ENCODE measurements at places on chromosomes 11 and 22. TPM values are rescaled to one million over a fixed set of nuclear protein-coding genes. Genes with fewer than 3 reads are reported as not detected.

- peak; percentile 64 for DNase-seq
- H3K27me3 ChIP-seq: no peaks in the 10 kb centered on the region
- no peaks in the 10 kb centered on the region for H3K36me3 ChIP-seq
- H3K4me1 ChIP-seq: peaks cover 18% of the 10 kb centered on the region
Observed at GRCh38 chr22:38214302-38215056, 12.7 kb downstream of the MAFF start.

DNA sequence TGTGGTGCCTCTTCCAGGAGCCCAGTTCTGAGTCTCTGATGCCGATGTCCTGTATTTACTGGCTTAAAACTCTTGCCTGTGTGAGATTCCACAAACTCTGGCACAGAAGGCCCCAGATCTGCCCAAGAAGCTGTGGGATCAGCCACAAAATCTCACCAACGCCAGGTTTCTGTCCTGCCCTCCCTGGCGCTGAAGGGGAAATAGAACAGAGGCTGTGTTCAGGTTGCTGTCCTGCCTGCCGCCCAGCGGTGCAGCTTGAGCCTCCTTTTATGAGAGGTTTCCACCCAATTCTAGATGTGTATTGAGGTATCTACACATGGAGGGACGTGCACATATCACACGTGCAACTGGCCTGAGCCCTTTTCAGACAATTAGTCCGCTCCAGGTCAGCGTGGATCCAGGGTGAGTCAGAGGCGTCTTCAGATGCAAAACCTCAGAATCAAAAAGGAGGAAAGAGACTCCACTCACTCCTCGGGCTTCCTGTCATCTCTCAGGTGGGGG lies 2.2 kb downstream of the TMEM80 start:
- no peak overlapping the region for H3K4me3 ChIP-seq
- peaks cover 4% of the 10 kb centered on the region for H3K36me3 ChIP-seq
- H3K4me1 ChIP-seq: peaks cover 10% of the 10 kb centered on the region
- peak overlapping the region; percentile 42 for H3K27ac ChIP-seq

DNA sequence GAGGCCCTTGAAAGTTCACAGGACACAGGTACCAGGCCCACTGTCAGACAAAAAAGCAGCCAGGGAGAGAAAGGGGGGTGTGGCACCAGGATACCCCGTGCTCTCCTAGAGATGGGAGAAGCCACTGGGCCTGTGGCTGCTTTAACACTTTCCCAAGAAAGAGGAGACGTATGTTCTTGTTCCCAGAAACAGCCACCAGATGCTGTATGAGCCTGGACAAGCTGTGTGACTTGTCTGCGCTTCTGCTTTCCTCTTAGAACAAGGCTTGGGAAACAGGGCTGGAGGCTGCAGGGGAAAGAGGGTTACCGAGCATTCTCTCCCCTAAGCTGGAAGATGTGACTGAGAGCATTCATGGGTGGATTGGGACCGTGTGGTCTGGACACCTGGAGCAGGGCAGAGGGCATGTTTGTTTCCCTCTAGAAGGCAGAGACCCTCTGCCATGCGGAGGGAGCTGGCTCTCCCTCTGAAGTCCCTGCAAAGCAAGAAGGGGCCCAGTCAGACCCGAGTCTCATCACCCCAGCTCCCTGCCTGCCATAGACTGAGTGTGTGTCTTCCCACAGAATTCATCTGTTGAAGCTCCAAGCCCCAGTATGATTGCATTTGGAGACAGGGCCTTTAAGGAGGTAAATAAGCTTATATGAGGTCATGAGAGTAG lies 74.1 kb downstream of the TRIM29 start:
- no peak overlapping the region for H3K27ac ChIP-seq
- H3K4me3 ChIP-seq: no peak overlapping the region
- H3K27me3 ChIP-seq: no peaks in the 10 kb centered on the region

Gene OOSP2
- total RNA-seq: not detected

GRCh38 chr11:61699737-61700160 lies 19.6 kb downstream of the DAGLA start:
- no peaks in the 10 kb centered on the region for H3K27me3 ChIP-seq
- DNase-seq: peak; percentile 81
- peaks cover 64% of the 10 kb centered on the region for H3K4me1 ChIP-seq

Gene FBLN1
- total RNA-seq: 20.6 TPM

Gene KRTAP5-9
- total RNA-seq: 0.14 TPM

GRCh38 chr22:45242778-45243191 lies 2.1 kb upstream of the KIAA0930 start:
- peak; percentile 82 for DNase-seq
- peaks cover 29% of the 10 kb centered on the region for H3K4me1 ChIP-seq
- no peaks in the 10 kb centered on the region for H3K27me3 ChIP-seq
- H3K36me3 ChIP-seq: no peaks in the 10 kb centered on the region
- no peak overlapping the region for H3K4me3 ChIP-seq

Gene ELMOD1
- total RNA-seq: 0.09 TPM

GRCh38 chr22:44159221-44159620 lies 21.5 kb upstream of the PARVG start:
- H3K4me3 ChIP-seq: no peak overlapping the region
- H3K4me1 ChIP-seq: no peaks in the 10 kb centered on the region
- no peak overlapping the region for H3K27ac ChIP-seq
- no peaks in the 10 kb centered on the region for H3K27me3 ChIP-seq

- no peak overlapping the region for H3K27ac ChIP-seq
- H3K4me1 ChIP-seq: no peaks in the 10 kb centered on the region
- no peaks in the 10 kb centered on the region for H3K27me3 ChIP-seq
- no peak overlapping the region for H3K4me3 ChIP-seq
- H3K36me3 ChIP-seq: no peaks in the 10 kb centered on the region
Observed at GRCh38 chr11:125390946-125391345, 105.1 kb downstream of the FEZ1 start.

DNA sequence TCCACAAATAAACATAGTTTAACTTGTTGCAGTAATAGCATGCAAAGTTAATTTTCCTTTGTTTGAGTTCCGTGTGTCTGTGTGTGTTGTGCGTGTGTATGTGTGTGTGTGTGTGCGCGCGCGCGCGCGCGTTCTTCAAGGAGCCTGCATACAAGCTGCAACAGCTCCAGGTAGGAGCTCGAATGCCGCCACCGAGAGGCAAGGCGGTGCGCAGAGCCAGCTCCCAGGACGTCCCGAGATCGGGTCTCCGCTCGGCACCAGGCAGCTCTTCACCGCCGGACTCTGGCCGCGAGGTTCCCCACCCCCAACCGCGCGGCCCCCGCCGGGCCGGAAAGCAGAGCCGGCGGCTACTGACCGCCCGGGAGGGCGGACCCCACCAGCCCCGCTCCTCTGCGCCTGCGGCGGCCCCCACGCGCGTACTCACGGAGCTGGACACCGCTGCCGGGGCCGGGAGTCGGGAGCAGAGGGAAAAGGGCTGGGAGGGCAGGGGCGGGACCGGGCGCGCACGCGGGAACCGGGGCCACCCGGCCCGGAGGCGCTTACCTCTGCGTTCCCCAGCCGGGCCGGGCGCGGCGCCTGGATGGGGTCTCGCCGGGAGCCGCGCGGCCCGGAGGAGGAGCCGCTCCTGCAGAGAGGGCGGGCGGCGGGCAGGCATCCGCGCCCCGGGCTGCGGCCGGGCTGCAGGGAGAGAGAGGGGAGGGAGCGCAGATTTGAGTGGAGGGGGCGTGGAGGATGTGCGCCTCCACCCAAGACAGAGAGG lies 40.4 kb upstream of the AKIP1 start:
- peak overlapping the region; percentile 95 for H3K4me3 ChIP-seq
- peaks cover 2% of the 10 kb centered on the region for H3K4me1 ChIP-seq
- H3K36me3 ChIP-seq: no peaks in the 10 kb centered on the region
- peak overlapping the region; percentile 81 for H3K27ac ChIP-seq

DNA sequence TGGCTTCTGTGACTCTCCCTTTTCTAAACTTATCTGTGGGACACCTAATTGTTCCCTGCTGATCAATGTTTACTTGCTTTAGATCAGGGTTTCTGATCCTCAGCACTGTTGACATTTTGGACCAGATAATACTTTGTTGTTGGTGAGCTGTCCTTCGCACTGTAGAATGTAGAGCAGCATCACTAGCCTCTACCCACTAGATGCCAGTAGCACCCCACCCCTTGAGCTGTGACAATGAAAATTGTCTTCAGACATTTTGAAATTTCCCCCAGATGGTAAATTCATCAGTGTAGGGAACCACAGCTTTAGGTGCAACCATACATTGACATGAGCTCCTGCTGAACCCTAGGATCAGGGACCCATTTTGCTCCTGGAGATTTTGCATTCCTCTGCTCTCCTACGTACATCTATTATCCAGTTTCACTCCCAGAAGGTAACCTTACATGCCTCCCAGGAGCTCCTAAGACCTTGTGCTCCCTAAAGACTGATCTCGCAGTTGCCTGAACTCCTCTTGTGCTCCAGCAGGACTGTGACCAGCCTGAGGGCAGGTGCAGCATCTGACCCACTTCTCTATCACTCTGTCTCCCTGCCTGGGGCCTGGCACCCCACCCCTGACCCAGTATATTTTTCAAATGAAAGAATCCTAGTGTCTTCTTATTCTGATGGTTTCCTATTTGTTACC lies 107.8 kb downstream of the FAR1 start:
- H3K27me3 ChIP-seq: no peaks in the 10 kb centered on the region
- H3K4me3 ChIP-seq: no peak overlapping the region
- H3K27ac ChIP-seq: no peak overlapping the region
- H3K4me1 ChIP-seq: no peaks in the 10 kb centered on the region
- DNase-seq: no peak

Gene MUC5AC
- total RNA-seq: not detected

DNA sequence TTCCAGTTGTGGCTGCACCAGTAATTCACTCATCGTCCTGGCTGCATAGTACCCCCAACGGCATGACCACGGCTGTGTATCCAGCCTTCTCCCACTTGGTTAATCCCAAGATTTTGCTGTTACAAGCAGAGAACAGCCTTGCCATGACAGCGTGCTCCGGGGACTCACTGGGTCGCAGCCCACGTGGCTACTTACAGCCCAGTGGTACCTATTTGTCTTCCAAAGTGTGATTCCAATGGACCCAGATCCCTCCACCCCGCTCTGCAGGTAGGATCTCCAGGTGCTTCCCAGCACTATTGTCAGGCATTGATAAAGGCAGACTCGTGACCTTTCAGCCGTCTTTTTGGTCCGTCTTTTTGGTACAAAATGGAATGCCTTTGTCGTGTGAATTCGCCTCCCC lies 119.0 kb upstream of the FGF3 start:
- H3K4me1 ChIP-seq: no peaks in the 10 kb centered on the region
- H3K27me3 ChIP-seq: no peaks in the 10 kb centered on the region
- DNase-seq: no peak
- no peaks in the 10 kb centered on the region for H3K36me3 ChIP-seq

DNA sequence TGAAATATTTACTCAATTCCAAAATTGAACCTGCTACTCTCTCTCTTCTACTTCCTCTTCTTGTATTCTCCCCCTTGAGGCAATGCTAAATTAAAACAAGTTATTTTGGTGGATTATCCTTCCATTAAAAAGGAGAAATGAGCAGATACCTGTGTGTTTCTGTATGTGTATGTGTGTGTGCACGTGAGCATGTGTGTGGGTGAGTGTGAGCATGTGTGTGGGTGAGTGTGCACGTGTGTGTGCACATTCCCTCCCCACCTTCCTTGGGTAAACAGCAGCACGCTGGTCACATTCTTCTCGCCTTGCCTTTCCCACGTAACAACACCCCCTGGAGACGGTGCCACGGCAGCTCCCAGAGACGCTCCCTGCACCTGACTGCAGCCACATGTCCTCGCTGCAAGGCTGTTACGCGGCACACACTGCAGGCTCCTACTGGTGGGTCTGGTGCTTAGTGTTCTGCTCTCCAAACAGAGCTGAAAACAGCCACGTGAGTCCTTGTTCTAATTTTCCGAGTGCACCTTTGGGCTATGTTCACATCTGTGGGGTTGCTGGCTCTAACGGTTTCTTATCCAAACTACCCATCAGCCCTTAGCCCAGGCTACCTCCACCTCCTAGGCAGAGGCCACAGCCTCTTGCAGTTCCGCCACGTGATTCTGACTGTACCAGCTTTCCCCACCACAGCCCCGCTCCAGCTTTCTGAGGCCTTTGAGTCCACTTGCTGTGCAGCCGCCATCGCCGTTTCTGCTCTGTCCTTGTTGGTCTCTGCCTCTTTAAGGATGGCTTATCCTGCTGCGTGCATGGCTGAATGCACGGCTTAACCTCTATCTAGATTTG lies 123.4 kb downstream of the CTTN start:
- H3K27ac ChIP-seq: no peak overlapping the region
